ENCODE measurements at places on chromosomes 4 and X. TPM values are rescaled to one million over a fixed set of nuclear protein-coding genes. Genes with fewer than 3 reads are reported as not detected.
A peak's percentile ranks its signal among the peaks of the same experiment; 100 is the strongest.

DNA sequence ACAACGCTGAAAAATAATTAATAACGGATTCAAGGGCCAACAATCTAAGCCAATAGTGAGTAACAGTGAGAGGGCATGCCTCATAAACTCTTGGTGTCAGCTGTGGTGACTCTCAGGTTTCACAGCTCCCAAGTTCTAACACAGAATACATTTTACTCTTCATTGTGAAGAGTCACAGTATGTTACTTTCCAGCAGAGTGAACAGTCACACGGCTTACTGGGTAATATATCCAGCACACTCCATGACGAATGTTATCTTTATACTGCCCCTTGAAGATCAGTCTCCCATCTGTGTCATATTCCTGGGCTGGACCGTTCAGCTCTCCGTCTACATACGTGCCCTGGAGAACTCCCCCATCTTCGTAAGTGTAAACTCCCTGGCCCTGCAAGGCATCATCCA is 23.1 kb downstream of the SETD7 start:
- no peak for DNase-seq

RAB33A gene
- total RNA-seq, result 0.69 TPM

EPHA5 gene
- not detected for total RNA-seq

- DNase-seq, result no peak
Measured at GRCh38 chrX:63737131-63737921, 47.7 kb downstream of the ARHGEF9 start.

DNA sequence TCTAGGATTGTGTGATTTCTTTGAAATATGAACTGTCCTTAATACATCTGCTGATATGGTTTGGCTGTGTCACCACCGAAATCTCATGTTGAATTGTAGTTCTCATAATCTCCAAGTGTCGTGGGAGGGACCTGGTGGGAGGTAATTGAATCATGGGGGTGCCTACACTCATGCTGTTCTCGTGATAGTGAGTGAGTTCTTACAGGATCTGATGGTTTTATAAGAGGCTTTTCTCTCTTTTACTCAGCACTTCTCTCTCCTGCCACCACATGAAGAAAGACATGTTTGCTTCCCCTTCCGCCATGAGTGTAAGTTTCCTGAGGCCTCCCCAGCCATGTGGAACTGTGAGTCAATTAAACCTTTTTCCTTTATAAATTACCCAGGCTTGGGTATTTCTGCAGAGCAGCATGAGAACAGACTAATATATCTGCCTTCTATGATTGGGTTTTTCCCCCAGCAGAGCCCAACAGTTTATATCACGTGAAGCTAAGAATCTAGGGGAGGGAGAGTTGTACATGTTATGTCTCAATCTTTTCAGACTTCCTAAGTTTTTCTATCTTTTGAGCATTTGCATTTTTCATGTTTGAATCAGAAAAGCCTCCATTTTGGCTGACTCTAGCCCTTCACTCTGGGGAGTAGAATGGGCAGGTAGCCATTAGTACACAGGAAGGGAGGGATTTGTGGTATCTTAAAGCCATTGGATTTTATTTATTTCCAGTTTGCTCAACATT is 58.9 kb downstream of the PLAC1 start:
- DNase-seq, result no peak

NALF2 gene
- total RNA-seq, result 0.15 TPM

TMPRSS11F gene
- not detected for total RNA-seq

RBM46 gene
- total RNA-seq, result not detected

DNA sequence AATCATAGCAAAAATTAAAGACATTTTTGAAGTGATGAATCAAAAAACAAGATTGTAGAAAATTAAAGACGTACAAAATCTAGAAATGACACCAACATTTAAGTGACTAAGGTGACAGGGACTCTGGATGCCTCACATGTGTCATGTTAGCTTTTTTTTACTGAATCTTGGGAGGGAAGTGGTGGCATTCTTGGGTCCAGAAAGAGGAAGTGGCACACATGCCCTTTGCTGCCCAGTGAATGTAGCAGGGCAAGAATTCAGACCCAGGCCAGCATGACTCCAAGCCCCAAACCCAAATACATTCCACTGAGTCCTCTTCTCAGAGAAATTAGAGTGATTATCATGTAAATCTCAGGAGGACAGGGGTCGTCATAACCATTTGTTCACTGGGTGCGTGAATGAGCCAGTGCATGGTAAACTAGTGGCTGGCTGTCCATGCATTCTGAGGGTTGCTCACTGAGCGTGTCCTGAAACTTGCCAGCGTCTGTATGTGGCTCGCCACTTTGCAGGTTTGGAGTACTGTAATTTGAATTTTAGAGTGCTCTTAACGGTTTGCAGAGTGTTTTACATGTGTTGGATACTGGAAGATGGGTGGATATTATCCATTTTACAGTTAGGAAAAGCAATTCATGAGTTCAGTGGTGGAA is 55.4 kb upstream of the TBC1D14 start:
- no peak for DNase-seq

- peak; percentile 47 for DNase-seq
Measured at GRCh38 chrX:18354369-18355223, at the start of gene SCML2. Gene SCML2, minus strand, starts transcription at chrX:18354688. Its CDS starts 20,617 bp downstream, at chrX:18334071.

DKC1 gene
- 9.7 TPM for total RNA-seq
